ENCODE measurements at places on chromosomes 12 and 14.

- no peak for DNase-seq
Measured at GRCh38 chr14:33792009-33792719, 158.7 kb downstream of the EGLN3 start.

- no peak for DNase-seq
Measured at GRCh38 chr14:104704252-104704651, 14.8 kb downstream of the INF2 start.

DNA sequence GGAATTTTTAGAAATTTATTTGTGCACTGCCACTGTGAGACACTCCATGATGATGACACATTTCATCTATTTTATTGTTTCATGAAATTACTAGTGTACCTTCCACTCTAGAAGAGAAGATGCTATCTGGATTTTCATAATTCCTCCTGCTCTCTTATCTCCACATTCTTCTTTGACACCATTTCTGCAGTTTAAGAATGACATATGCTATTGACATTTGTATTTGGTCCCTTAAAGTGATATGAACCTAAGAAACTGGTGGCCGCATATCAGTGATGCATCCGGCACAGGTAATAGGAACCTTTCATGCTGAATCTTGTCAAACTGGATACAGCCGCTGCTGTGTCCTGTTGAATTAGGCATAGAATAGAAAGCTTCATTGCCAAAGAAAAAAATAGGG lies 696.3 kb downstream of the TMEM121 start:
- no peak for DNase-seq

DNA sequence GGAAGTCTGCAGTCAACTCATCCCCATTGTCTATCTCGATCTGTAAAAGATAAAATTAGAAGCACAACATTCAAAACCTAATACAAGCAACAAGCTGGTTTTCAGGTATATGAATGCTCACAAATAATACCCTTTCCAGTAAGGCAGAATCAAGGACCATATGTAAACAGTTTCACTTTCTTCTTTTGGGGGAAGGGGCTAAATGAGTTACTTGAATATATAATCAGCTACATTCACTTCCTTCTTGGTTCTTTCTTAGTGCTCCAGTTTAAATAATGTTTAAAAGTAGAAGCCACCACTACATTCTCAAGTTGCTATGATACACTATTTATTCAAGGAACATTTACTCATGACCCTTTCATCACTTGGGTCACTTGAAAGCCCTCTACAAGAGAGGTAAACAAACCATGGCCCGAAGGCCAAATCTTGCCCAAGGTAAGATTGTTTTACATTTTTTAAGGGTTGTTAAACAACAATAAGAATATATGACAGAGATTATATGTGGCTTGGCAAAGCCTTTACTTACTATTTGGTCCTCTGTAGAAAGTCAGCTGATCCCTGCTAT lies 10.3 kb downstream of the TWF1 start:
- DNase-seq: no peak

DNA sequence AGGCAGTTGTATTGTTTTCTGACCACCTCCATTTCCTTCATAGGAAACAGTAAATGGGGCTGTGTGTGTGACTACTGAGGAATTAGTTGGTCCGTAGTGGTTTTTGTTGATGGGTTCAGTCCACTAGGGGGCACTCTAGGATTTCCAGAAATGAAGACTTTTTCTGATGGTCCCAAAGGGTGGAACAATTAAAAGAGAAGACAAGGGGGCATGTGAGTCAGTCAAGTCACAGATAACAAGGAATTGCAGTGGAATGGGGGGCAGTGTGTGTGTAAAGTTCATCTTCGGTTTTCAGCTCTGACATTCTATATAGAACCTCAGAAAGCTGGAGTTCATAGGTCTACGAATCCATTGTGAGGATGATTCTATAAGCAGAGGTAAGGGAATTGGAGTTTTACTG lies 186.6 kb upstream of the OR4E1 start:
- no peak for DNase-seq

DNA sequence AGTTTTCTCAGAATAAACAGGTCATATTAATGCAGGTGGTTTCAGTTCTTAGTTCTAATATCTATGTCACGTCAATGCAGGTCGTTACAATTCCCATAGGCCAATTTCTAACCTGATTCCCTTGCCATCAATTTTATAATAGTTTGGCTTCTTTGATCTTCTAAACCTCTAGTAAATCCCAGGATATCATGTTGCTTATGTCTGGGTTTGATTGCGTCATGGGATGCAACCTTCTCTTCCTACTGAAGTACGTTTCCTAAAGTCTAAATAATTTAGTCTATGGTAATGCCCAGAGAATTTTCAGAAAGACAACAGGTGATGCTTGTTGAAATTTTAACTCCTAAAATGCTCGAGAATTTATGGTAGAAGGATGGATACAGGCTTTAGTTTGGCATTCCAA lies 19.2 kb downstream of the TAS2R7 start:
- no peak for DNase-seq

DNA sequence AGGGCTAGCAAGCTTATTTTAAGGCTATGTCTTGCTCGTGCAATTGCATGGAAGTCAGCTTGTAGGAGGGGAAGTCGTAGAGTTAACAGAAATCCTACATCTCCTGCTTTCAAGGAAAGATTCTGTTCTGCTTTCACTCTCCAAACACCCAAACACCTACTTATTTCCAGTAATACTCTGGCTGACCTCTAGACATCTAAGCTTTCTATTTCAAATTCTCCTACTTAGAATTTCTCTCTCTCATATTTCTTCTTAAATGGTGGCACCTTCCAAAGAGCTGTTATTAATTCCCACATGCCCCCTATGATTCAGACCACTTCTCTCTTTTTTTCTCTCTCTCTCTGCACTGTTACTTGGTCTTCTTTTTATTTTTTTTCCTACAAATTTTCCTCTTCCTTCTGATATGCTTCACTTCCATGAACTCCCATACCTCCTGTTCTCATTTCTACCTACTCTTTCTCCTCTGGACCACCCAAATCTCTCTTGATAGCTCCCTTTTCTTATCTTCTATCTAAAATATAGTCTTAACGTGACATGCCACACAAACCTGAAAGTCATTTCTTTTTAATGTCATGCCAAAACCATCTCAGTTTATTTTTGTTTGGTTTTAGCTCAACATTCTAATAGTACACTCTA lies 90.8 kb downstream of the RPS6KA5 start:
- no peak for DNase-seq

GRCh38 chr12:101875162-101875561 lies 2.2 kb upstream of the DRAM1 start:
- DNase-seq: no peak

DNA sequence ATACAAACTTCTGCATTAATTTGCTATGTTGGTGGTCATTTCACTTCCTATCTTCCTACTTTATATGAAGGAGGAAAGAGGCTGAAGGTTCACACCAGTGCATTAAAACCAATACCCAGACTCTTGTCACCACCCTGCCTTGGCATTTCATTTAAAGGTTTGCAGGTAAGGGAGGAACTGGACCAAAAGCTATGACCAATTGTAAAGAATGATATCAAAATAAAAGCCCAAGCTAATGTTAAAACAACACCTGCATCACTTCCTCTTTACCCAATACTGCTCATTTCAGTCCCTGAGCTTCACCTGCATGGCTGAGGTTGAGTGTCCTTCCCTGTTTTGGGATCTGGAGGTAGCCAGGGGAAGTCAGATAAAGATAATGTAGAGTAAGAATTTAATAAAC lies 47.2 kb upstream of the TMEM233 start:
- no peak for DNase-seq

DNA sequence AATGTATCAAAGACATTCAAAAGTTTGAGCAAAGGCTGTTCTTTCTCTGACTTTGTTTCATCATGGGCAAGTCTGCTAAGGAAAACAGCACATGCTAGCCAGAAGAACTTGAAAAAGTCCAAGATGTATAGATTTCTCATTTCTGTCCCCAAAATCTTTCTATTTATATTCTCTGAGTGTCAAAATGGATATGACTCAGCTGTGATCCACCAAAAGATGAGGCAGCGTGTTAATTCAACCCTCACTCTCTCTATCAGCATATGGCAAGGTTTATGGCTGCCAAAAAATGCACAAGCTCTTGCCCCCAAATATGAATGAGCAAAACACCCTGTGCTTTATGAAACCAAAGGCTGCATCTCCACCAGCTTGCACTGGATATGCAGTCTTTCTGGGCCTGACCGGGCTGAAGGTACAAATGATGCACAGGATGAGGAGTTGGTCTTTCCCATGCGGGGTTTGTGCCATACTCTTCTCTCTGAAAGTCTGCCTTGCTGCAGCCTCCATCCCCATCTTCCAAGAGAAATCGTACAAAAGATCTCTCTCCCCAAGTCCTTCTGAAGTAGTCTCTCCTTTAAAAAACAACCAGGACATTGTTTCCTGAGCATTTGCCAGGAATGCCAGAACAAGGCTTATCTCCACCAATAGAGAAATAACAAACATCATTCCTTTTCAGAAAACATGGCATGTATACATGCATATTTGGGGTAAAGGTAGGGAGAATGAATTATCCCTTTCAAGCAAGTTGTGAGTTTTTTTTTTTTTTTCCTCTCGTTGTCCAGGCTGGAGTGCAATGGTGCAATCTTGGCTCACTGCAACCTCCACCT lies 203.4 kb downstream of the TMX1 start:
- no peak for DNase-seq

- DNase-seq: no peak
Measured at GRCh38 chr12:93380480-93381121, 2.9 kb downstream of the NUDT4 start.

GRCh38 chr12:6211421-6211869 lies 11.2 kb downstream of the CD9 start:
- no peak for DNase-seq

GRCh38 chr12:102966200-102966863 lies 8.9 kb downstream of the ASCL1 start:
- DNase-seq: no peak

GRCh38 chr14:63322897-63323573 lies 4.3 kb upstream of the GPHB5 start:
- DNase-seq: no peak

DNA sequence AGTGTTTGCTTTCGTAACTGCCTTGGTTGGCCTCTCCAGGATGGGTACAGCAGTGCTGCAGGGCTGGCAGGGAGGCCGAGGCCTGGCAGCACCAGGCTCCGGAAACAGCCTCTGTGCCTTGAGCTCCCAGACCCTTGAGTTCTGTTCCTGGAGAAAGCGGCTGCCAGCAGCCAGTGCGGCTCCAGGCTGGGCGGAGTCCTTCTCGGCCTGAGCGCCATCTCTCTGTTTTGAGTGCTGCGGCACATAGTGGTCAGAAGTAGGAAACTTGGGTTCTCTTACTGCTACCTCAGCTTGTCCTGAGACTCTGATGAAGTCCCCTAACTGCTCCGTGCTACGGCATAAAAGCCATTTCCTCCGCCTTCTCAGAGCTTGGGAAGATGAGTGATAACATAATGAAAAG lies 65.9 kb downstream of the KCNA1 start:
- no peak for DNase-seq

- no peak for DNase-seq
Measured at GRCh38 chr14:68458840-68459469, 333.9 kb downstream of the ZFP36L1 start.

GRCh38 chr12:55017416-55017925 lies 2.3 kb upstream of the NEUROD4 start:
- DNase-seq: no peak

DNA sequence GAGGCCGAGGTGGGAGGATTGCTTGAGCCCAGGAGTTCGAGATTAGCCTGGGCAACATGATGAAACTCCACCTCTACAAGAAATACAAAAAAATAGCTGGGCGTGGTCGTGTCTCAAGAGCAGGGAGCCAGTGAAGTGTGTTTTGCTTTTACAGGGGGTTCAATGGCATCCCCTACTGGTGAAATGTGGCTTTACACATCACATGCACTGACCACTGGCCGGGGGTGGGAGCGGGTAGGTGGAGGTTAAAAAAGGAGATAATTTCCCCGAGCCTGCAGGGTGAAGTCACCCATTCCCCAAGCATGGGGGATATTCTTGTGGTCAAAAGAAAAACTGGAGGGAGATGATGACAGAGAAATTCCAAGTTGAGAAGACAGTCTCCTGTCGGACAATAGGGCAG lies 63.6 kb upstream of the PWP1 start:
- no peak for DNase-seq

GRCh38 chr12:12582895-12583303 lies 20.2 kb upstream of the DUSP16 start:
- no peak for DNase-seq

DNA sequence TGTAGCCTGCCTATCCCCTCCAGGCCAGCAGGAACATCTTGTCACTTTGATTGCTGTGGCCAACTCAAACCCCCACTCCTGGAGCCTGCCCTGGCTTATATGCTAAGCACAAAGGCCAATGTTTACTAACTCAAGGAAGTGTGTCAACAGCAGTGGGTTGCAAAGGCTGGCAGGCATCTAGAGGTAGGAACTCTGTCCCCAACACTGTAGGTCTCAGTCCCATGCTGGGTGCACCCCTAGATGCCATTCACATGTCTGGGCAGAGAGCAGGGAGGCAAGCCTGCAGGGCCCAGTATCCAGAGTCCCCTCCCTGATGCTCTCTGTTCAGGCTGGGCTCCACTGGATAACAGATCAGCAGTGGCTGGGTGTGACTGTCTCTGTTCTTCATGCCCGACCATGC lies 1.6 kb upstream of the HPD start:
- no peak for DNase-seq

DNA sequence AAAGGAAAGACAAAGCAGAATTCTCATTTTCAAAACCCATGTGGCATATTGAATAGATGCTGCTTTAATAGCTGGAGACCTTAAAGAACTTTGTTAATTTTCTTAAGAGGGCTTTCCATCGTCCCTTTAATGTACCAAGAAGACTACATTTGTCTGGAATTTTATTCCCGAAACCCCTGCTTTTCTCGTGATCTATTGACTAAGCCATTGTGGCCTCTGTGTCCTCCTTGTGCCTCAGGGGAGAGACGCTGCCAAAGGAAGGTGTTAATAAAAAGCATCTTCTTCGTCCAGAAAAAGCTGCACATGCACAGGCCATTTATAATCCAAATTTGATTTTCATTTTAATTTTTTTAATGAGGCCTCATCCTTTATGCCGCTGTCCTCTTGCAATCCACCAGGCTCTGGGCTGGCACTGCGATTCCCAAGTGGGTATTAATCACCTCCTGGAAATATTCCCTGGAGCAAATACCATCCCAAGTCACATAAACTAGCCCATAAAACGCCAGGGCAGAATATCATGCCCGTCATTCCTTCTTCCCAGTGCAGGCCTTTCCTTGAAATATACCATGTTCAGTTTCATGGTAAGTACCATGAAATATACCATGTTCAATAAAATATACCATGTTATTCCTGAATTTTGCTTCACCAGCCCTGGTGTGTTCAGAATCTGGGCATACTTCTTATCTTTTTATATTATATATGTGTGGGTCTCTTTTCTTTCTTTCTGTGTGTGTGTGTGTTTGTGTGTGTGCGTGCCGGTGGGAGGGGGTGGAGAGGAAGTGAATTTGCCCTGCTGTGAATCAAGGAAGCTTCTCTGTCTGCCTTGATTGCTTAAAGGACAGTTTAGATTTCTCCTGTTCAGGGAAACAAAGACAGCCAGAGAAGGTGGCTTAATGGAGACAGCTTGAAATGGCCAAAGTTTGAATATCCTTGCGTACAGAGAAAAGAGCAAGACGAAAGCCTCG lies 147.6 kb downstream of the PHETA1 start:
- no peak for DNase-seq

All from heart right ventricle (tissue), 16 donors.